HTR-8/SVneo (cell line): ENCODE measurements at places on chromosomes 2 and 18.
A peak's percentile ranks its signal among the peaks of the same experiment; 100 is the strongest.

DNA sequence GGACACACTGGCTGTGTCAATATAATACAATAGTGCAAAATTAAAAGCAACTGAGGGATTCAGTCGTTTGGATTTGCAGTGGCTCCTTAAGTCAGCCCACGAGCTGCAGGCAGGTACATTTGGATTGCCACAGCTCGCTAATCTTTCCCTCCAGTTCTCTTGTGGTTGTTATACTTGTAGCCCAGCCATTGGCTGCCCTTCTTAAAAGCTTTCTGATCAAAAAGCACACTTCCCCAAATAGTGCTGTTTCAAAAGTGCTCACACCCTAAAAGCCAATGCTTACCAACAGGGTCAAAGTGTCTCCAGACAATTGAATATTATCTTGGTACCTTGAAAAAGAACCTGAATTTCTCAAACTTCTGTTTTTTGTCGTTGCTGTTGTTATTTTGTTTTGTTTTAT lies 404.7 kb upstream of the FAM98A start:
- DNase-seq: no peak

DNA sequence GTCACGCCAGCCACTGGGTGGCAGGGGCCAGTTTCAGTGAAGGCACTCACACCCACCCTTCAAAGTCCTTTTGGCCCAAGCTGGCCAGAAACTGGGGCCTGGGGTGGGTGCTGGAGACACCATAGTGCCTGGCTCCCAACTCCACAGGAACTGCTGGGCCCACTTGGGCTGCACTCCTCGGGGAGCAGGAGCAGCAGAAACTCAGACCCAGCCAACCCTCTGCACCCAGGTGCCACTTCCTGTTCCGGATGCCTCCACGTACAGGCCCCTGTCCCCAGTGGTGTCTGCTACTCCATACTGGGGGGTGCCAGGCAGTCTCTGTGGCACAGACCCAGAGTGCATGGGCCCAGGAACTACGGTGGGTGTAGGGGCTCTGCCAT lies 42.5 kb upstream of the ZNF519 start:
- no peak for DNase-seq

GRCh38 chr2:14501061-14501460 lies 131.5 kb upstream of the LRATD1 start:
- DNase-seq: no peak

- DNase-seq: no peak
These were observed 312.2 kb upstream of the SMIM21 start for GRCh38 chr18:75739682-75740081.

- DNase-seq: no peak
These were observed 196.7 kb downstream of the SH3BP4 start for GRCh38 chr2:235148201-235149170.

GRCh38 chr2:239407112-239407511 lies 6.3 kb upstream of the HDAC4 start:
- DNase-seq: no peak

DNA sequence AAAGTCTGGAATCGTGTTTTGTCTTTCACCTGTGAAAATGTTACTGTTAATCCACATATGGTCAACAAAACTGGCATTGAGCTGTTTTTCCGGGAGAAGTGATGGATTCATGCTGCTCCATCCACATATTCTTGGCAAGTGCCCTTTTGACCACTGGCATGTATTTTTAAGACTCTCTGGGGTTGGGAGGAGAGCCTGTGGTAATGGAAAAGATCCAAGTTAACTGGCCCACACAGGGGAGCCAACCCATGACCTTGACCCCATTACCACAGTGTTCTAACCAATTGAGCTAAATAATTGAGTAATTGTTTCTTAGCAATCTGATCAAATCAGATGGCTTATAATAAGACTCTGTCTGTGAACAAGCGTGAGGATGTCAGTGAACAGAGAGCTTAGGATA lies 296.2 kb upstream of the NRP2 start:
- DNase-seq: no peak

- DNase-seq: no peak
These were observed 10.4 kb upstream of the MSGN1 start for GRCh38 chr2:17805717-17806363.

GRCh38 chr2:42084231-42084671 lies 36.4 kb downstream of the PKDCC start:
- peak; percentile 81 for DNase-seq
